ENCODE measurements at places on chromosomes 13 and 19.
A peak's percentile ranks its signal among the peaks of the same experiment; 100 is the strongest.

- DNase-seq: no peak
Observed at GRCh38 chr13:31015199-31015598, 82.7 kb downstream of the TEX26 start.

GRCh38 chr19:7307590-7308218 is 13.5 kb upstream of the INSR start:
- DNase-seq: no peak

GRCh38 chr13:97256343-97256783 is 34.2 kb downstream of the MBNL2 start:
- DNase-seq: peak; percentile 76

GRCh38 chr13:101967216-101967615 is 434.6 kb downstream of the FGF14 start:
- DNase-seq: no peak

GRCh38 chr19:46634656-46635218 is 1.3 kb downstream of the GNG8 start:
- DNase-seq: no peak

DNA sequence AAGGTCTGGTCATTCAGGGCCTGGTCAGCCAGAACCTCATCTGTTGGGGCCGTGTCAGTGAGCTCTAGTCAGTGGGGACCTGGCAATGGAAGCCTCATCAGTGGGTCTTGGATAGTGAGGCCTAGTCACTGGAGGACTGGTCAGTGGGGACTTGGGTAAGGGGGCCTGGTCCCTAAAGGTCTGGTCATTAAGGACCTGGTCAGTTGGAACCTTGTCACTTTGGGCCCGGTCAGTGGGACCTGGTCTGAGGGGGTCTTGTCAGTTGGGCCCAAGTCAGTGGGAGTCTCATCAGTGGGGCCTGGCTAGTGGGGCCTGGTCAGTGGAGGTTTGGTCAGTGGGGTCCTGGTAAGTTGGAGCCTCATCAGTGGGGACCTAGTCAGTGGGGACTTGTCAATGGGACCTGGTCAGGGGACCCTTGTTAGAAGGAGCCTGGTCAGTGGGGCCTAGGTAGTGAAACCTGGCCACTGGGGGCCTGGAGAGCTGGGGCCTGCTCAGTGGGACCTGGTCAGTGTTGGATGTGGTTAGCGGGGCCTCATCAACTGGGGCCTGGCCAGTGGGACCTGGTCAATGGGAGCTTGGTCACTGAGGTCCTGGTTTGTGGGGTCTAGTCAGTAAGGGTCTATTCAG is 43.7 kb upstream of the TPM4 start:
- DNase-seq: no peak

DNA sequence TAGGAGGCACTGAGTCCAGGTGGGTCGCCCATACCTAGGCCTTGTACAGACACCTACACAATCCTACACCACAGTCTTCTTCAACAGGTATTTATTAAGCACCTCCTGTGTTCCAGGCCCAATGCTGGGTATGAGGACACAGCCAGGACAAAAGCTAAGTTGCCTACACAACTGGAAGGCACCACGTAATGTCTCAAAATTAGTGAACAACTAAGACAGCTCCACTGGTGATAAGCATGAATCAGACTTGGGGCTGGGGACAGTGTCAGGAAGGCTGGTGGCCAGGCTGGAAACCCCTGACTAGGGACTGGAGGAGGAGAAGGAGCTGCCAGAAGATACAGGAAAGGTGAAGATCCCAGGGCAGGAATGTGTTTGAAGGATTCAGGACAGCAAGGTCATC is 2.4 kb downstream of the SMIM24 start:
- no peak for DNase-seq

GRCh38 chr13:52125547-52125946 is 3.3 kb downstream of the NEK5 start:
- no peak for DNase-seq

DNA sequence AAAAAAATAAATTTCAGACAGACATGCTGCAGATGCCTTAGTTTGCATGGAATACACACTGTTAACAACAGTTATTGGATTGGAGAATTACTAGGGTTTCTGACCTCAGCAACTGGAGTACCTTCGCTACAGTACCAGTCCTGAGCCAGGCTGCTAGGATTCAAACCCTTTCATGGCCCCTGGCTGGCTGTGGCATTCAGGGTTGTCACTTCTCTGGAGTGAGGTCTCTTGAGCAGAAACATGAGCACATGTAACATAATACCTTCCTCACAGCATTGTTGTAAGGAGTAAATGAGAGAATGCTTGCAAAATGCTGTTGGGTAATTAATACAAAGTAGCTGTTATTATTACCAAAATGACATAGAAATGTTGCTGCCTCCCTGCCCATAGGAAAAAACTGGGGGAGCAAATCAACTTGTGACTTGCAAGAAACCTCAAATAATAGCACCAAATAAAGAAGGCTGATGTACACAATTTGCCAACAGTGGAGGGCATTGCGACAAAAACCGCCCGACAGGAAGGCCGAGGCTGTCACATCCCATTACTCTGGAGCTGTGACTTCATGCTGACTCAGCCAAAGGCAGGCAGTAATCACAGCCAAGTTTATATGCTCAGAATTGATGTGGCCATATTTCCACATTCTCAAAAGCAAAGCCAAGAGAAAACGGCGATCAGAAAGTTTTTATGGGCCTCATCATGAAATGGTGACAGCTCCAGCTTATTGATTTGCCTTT is 100.4 kb downstream of the RFC3 start:
- DNase-seq: peak; percentile 49

DNA sequence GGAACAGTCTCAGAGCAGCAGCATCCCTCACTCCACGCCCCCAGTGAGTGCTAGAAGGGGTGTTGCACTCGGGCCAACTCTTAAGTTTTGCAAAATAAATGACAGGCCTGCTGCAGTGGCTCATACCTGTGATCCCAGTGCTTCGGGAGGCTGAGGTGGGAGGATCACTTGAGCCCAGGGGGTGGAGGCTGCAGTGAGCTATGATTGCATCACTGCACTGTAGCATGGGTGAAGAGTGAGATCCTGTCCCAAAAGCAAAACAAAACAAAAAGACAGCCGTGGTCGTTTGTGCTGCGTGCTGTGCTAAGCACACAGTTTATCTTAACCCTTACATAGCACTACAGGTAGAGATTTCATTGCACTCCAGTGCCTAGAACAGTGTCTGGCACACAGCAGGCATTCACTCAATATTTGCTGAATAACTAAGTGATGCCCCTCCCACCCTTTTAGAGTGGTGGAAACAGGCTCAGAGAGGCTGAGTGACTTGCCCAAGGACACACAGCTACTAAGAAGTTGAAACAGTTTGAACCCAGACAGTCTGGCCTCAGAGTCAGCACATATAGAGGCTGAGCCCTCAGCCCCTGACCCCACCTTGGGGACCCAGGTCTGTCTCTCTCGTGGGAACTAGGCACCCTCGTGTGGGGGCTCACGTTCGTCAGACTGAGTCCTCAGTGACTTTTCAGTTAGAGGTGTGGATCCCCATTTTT is 18.3 kb downstream of the KCNC3 start:
- no peak for DNase-seq

GRCh38 chr13:89205856-89206520 is 1534.8 kb downstream of the SLITRK5 start:
- DNase-seq: no peak

DNA sequence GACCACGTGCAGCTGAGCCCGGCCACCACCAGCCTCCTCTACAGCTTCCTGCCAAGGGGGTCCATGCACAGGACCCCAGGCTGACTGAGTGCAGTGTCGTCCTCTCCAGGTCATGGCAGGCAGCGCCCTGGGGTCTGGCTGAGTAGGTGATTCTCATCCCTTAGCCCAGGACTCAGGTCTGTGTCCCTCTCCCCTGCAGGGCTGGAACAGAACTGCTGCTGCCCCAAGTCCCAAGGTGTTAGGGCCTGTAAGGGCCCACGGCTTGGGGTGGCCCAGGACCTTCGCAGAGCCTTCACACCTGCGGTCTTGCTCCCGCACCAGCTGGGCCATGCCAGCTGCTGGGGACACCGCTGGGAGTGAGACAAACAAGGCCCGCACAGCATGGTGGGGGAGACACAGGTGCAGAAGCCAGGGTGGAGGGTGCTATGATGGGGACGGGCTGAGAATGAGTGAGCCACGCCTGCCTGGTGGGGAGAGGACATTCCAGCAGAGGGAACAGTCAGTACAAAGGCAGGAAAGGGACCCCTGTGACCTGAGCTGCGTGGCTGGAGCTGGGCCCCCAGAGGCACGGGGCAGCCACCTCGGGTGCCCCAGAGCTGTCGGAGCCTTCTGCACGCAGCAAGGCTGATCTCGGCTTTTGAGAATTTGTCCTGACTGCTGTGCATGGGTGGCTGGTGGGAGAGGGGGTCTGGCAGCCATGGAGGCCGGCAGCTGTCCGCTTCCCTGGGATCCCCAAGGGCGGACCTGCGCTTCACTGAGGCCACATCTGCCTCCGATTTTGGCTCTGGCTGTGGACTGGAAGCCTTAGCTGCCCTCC is 11.9 kb downstream of the PLEKHF1 start:
- DNase-seq: no peak

DNA sequence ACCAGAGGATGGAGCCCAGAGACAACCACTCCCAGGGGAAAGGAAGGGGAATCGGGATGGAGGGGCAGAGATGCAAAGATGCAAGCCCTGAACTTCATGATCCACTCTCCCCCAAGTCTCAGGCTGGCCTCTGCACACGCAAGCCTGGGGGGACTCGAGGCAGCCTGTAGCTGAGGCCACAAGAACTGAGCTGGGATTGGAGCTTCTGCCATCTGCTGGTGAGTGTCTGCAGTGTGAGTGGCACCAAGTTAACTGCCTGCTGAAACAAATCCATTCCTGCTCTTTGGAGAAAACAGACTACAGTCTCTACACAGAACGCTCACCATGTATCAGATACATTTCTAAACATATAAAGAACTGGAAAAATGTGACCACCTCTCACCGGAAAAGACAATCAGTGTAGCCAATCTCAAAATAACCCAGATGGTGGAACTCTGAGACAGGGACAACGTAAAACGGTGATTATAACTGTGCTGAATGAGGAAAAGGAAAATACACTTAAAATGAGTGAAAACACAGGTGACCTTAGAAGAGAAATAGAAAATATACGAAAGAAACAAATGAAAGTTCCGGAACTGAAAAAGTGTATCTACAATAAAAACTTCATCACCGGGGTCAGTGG is 62.1 kb downstream of the KLF2 start:
- DNase-seq: peak; percentile 83

DNA sequence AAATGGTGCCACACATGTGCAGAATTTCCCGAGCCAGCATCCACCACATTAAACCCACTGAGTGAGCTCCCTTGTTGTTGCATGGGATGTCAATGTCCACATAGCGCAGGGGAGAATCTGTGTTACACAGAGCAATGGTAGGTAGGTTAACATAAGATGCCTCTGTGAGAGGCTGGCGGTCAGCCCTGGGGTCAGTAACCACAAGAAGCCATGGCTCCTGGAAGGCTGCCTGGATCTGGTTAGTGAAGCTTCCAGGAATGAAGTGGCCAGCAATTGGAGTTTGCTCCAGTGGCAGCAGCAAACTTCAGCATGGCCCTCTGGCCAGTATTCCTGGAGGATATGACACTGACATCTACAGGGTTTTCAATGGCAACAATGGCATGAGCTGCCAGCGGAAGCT is 37.0 kb upstream of the PCDH9 start:
- DNase-seq: no peak

DNA sequence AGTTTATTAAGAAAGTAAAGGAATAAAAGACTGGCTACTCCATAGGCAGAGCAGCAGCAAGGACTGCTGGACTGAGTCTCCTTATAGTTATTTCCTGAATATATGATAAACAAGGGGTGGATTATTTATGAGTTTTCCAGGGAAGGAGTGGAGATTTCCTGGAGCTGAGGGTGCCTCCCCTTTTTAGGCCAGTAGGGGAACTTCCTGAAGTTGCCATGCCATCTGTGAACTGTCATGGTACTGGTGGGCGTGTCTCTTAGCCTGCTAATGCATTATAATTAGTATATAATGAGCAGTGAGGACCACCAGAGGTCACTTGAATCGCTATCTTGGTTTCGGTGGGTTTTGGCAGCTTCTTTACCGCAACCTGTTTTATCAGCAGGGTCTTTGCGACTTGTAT is 13.5 kb downstream of the ZSCAN5A start:
- no peak for DNase-seq

GRCh38 chr19:12785431-12786031 is 5.8 kb upstream of the JUNB start:
- no peak for DNase-seq

GRCh38 chr13:32381539-32381938 is 46.4 kb downstream of the N4BP2L1 start:
- DNase-seq: peak; percentile 23

DNA sequence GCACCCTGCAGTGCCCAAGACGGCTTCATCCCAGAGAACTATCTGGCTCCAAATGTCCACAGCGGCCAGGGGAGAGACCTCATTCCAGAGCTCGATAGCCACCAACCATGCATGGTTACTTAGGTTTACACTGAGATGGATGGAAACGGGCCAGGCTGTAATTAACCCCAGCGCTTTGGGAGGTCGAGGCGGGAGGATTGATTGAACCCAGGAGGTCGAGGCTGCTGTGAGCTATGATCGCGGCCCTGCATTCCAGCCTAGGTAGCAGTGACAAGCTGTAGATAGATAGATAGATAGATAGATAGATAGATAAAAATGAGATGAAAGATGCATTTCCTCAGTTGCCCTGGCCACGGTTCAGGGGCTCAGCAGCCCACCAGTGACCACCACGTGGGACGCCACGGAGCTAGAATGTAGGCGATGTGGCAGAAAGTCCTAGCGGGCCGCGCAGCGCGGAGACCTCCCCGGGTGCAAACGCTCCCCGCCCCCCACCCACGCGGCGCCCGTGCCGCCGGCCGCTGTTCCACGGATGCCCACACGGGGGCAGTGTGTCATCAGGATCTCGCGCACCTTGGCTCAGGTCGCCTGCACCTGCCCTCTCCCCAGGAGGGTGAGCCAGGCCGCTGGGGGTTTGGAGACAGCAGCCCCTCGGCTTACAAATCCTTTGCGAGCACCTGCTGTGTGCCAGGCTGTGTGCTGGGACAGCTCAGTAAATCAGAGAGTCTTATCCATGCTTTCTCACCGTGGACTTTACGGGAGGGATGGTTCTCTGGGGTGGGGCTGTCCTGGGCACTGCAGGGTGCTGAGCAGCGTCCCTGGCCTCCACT is 13.5 kb upstream of the TLE5 start:
- DNase-seq: peak; percentile 74

All from AG08396 (cell line).